ENCODE measurements at places on chromosomes 7 and 10.

DNA sequence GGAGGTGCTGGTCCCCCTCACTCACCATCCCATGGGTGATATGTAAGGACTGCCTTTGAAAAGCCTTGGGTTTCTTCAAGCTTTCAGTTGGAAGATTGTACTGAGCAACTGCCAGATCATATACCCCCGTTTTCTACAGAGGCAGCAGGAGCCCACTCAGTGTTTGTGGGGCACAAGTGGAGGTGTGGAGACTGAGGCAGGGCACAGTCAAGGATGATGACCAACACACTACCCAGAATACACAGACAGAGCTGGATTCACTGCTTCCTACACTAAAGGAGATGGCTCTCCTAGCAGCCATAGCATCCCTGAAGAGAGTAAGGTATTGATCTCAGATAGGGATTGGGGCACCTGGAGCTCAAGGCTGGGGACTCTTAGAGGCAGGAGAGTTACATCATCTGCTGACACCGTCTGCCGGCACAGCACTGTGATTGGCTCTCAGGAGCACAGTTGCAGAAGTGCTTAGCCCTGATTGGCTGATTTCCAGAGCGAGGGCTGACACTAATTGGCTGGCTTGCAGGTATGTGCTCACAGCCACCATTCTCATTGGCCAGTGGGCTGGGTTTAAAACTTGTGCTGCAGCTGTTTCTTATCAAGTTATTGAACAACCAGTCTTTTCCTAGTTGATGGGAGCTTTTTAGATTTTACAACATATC, 77.9 kb upstream of the PFKP start:
- DNase-seq: no peak

- no peak for DNase-seq
These were observed 9.4 kb downstream of the ELFN1 start for GRCh38 chr7:1679326-1679965.

DNA sequence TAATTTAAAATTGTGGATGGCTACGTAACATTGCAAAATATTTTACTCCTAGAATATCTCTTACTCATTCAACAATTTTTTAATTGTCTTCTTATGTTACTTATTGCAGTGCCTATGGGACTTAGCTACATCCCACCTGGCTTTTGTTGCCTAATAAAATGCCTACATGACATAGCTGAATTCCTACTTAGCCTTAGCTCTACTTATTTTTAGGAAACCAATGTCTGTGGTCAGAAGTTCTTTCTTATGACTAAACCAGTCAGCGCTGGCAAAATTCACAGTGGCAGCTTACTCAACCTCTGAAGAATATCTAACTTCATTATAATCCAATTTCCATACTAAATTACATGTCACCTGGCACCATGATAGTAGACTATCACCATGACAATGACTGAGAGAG, 1612.4 kb upstream of the LRRTM3 start:
- DNase-seq: no peak

DNA sequence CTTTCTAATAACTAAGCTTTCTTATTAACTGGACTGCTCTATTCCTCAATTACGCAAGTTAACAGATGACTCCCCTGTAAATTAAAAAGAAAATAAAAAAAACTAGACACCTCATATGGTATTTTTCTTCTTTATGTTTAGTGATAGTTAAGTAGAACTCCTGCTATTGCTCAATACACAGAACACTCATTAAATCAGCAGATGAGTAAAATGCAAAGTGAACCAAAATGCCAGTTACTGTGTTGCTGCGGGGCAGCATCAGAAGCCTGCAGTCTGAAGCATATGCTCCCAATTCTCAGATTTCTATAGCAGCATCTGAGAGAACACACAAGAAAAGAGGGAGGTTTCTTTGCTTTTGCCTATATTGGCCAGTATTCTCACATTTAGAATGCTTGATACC, 28.4 kb downstream of the CDK6 start:
- DNase-seq: no peak

- DNase-seq: no peak
These were observed 22.2 kb downstream of the TMEM209 start for GRCh38 chr7:130182990-130183389.

DNA sequence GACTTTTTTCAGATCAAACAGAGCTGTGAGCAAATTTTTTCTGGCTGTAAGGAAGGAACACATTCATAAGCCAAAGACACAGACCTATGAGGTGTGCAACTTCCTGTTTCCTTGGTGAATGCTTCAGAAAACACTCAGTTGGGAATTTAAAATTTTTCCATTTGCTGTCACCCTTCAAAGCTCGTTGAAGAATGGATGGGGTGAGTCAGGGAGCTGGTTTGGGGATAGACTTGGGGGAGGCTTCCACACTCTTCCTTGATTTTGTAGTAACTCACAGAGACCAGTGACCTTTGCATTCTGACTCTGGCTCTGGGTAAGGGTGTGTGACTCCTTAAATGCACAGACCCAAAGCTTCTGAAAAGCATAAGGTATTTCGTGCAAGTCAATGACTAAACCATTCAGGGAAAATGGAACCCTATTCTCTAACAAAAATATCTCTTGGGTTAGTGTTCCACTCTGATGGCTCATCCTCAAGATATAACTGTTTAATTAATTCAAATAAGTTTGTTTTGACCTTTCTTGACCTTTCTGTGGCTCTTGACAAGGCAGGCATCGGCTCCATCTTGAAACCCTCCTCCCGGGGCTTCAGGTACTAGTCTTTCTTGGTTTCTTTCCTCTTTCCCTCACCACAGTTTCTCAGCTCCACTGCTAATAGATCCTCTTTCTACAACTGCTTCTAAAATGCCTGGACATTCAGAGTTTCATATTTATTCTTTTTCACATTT, 227.8 kb upstream of the INHBA start:
- no peak for DNase-seq

DNA sequence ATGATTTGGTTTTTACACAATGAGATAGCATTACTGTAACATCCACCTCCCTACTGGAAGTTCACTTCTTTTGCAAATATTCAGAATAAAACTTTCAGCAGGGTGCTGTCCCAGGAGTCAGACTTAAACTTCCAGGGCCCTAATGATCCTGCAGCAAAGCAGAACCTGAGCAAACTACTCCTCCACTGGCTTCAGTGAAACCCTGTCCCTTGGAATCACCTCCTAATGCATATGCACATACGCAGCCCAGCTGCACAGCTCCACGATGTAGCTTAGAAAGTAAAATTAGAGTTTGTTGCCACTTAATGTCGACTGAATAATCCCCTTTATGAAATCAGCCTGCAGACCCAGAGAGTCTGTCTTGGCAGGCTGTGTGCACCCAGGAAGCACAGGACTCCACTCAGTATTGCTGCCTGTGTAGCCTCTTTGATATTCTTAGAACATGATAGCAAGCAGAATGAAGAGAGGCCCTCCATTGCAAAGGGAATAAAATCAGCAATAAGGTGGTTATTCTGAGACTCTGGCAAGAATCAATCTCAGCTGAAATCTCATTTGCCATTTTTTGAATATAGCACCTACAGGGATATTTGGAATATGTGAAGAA, 1.6 kb downstream of the NPSR1 start:
- DNase-seq: no peak

DNA sequence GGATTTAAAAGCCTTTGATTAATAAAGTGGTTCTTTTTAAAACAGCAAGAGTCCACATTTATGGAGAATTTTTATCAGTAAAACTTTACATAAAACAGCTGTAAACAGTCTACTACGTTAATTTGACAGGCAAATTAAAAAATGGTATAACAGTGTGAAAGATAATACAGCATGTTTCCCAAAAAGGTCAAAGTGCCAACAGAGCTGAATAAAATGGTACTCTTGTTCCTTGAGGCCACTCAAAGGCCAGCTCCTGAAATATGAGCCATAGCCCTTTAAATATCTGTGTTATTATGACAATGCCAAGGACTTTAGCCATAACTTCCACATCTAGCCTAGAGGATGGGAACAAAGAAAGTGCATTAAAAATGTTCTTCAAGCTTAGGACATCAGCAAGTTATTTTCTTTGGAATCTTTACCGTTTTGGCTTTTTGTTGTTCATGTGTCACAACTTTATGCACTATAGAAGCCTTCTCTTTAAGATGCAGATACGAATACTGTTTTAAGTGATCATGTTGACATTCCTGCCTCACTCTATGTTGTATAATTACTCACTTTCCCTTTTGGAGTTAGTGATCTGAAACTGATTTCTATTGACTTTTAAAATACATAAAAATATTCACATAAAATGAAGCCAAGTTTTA, 165.6 kb downstream of the RNLS start:
- no peak for DNase-seq

GRCh38 chr10:73781548-73781878, 335 bp upstream of the CHCHD1 start:
- DNase-seq: no peak

GRCh38 chr7:130606161-130606560, 62.4 kb downstream of the COPG2 start:
- DNase-seq: no peak

DNA sequence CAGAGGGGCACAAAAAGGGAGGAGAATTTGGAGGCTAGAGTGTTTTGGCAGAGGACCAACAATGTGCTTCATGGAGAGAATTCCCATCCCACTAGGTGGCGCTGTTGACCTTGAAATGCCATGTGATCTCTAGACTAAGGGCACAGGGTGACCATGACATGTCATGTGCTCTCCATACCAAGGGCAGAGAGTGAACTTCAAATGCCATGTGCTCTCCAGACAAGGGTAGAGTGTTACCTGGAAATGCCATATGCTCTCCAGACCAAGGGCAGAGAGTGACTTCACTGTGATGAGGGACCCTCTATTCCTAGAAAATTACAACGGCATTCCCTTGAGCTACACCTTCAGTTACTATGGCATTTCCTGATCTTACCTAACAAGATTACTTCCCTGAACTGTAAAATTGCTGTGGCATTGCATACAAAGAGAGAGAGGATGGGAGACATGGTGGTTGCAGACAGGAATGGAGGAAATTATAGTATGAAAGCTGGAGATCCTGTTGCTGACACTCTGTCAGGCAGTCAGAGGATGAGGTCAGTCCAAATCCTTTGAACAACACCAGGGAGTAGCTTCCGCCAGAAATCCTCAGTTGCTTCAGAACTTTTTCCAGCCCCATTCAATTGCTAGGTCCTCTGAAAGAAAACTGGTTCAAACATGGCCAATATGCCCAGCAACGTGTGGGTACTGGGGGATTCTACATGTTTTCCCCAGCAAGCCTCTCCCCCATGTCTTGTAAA, 60.9 kb upstream of the ACSM6 start:
- peak; percentile 13 for DNase-seq

GRCh38 chr10:103563231-103564115, 70.0 kb downstream of the NEURL1 start:
- no peak for DNase-seq

DNA sequence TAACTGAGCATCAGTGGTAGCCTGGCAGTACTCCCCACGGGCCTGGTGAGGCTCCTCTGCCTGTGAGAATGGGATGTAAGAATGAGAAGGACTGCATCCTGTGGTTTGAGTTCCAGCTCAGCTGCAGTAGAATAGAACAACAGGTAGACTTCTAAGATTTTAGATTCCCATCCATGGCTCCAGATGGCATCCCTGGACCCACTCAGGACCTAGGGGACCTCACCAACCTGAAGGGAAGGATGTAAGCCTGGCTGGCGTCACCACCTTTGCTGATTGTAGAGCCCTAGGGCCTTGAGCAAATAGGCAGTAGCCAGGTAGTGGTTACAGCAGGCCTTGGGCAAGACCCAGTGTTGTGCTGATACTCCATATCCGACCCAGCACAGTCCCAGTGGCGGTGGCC, 9.6 kb upstream of the AOC1 start:
- DNase-seq: no peak

DNA sequence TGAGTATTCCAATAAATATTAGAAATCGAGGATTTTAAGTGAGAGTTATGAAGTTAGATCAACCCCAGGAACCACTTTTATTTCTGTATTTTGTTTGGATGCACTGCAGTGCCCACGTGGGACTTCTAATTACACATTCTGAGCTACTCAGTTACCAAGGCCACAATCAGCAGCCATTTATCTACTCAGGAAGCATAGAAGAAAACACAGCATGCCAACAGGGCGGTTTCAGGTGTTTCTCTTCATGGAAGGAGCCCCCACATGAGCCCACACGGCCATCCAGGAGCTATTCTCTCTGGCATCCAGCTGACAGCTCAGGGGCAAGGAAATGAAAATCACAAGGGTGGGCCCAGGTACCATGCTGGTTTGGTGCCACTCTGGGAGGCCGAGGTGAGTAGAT, 266.5 kb upstream of the MKLN1 start:
- no peak for DNase-seq

- no peak for DNase-seq
These were observed 43.6 kb upstream of the LRRTM3 start for GRCh38 chr10:66882271-66882670.

- no peak for DNase-seq
These were observed 53.3 kb downstream of the TCERG1L start for GRCh38 chr10:131258256-131258655.

Data from AG09309 (cell line).